Jurkat, Clone E6-1 (cell line): ENCODE measurements at places on chromosomes 1 and 21.

DNA sequence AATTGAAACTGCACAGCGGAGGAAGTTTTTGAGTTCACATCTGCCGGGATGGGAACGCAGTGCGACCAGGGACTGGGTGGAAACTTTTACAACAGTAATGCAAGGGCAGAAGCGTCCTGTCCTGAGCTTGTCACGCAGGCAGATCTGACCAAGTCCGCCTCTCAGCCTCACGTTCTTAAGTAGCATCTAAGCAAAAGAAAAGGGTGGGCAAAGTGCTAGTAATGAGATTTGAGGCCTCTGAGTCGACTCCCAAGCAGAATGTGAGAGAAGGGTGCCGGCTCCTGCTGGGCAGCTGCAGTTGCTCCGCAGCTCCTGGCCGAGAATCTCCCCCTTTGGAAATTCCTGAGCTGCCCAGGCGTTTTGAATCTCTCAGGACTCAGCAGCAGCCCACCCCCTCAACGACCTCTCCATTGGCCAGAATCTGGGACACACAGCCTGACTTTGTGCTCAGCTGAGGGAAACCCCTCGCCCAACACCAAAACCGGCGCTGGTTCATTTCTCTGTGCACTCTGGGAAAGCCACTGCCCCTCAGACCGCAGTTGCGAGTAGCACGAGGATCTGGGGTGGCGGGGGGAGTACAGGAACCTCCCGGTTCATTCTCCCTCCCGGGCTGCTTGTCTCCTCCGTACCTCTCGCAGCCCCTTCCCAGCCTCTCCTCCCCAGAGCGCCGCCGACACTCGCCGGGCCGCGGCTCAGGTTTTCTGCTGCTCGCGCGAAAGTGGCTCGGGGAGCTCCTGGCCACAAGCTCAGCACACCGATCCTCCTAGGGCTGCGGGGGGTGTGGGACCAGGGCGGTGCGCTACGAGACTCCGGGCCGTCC lies 913 bp upstream of the S1PR1 start:
- DNase-seq: no peak

- DNase-seq: no peak
Measured at GRCh38 chr1:63635681-63636080, 42.5 kb downstream of the PGM1 start.

DNA sequence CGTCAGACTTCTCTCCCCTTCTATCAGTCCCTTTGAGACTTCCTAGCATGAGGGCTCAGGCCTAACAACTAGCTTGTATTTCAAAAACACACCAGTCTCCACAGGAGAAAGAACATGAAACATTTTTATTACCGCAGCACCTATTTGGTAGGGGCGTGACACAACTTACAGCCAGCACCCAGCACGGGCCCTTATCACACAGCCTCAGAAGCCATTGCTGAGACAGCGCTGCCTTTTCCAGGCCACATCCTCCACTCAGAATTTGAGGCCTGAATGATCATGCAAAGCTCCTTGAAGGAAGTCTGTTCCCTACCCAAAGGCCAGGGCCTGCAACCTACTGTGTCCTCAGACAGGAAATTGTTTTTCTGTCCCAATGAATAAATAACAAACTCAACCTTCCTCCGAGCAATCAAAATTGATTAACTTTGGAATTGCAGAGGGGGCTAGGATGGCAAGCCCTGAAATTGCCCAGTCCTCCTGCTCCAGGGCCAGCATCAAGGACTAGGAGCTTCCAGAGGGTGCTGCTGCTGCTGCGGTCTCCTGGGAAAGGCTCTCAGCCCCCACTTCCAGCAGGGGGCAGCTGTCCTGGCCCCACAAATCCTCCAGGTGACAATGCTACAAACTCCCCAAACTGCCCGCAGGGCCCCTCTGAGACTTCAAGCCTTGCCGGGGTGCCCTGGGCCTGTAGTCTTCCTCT lies 94.3 kb upstream of the GALNT2 start:
- DNase-seq: peak; percentile 10

DNA sequence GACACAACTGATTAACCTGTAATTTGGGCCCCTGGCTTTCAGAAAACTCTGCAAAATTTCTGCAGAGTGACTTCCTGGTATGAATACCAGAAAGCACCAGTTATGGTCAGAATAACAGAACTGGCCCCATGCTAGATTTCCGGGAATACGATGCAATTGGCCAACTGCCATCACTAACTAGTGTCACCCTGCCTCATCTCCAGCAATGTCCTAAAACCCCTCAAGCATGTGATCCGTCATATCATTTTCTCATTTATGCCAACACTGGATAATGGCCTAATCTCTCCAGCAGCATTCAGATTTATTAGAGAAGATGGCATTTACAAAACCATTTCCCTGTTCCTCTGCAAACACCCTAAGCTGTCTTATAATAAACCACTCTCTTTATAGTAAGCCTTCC lies 15.4 kb downstream of the KAZN start:
- DNase-seq: no peak

- no peak for DNase-seq
Measured at GRCh38 chr1:62727656-62728407, 39.6 kb upstream of the DOCK7 start.

GRCh38 chr1:236800002-236800620 lies 5.0 kb downstream of the MTR start:
- no peak for DNase-seq

GRCh38 chr21:17466166-17466565 lies 46.7 kb upstream of the CXADR start:
- DNase-seq: no peak

- DNase-seq: no peak
Measured at GRCh38 chr1:94327001-94327690, 89.8 kb upstream of the ARHGAP29 start.

GRCh38 chr1:26585471-26585870 lies 55.9 kb downstream of the RPS6KA1 start:
- no peak for DNase-seq

- no peak for DNase-seq
Measured at GRCh38 chr1:4689271-4689935, 35.0 kb downstream of the AJAP1 start.

- DNase-seq: no peak
Measured at GRCh38 chr1:41783189-41783639, 135.5 kb downstream of the HIVEP3 start.

DNA sequence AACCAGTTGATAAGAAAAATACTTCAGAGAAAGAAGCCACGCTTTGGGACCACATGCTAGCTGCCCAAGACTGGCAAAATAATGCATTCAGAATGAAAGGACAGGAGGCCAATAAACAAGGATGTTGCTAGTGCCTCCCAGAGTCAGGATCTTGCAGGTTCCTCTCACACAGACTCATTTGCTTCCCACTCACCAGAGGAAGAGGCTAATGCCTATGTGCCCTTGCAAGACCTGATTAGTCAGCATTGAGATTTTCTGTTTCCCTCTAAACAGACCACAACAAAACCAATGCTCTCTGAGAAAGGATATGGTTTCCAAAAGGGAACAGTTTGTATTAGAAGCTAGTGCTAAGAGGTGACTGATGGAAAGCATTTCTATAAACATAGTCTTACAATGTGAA lies 85.7 kb downstream of the NRDC start:
- DNase-seq: peak; percentile 38

GRCh38 chr21:14453339-14454015 lies 70.5 kb upstream of the HSPA13 start:
- no peak for DNase-seq

- no peak for DNase-seq
Measured at GRCh38 chr1:208122612-208123358, 121.4 kb downstream of the PLXNA2 start.

DNA sequence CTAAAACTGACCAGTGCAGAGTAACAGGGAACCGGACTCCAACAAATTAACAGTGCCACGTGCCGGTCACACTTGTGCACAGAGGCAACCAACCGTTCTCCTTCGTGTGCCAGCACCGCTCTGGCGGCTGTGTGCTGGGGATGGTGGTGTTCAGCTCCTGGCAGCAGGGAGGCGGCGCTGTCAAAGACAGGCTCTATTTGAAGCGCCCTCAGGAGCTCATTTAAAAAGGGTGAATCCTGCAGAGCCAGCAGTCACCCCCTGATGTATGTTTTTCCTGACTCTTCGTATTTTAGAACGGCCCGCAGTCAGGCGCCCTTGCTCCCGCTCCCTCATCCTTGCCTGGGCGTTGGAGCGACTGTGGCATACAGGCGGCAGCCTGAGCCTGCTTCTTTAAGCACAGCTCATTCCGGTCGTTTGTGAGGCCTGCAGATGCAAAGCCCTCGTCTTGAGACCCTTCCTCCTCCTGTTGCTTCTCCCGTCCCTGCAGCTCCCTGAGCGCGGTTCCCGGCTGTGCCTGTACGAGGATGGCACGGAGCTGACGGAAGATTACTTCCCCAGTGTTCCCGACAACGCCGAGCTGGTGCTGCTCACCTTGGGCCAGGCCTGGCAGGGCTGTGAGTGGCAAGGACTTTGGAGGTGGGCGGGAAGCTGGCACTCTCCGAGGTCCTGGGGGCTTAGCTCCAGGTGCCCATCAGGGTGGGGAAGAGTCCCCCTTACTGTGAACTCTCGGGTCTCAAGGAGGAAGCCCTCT lies 1.1 kb downstream of the DFFB start:
- peak; percentile 42 for DNase-seq

- no peak for DNase-seq
Measured at GRCh38 chr1:8443558-8444194, 125.8 kb downstream of the SLC45A1 start.

GRCh38 chr1:236953151-236953700 lies 51.0 kb downstream of the MT1HL1 start:
- no peak for DNase-seq

DNA sequence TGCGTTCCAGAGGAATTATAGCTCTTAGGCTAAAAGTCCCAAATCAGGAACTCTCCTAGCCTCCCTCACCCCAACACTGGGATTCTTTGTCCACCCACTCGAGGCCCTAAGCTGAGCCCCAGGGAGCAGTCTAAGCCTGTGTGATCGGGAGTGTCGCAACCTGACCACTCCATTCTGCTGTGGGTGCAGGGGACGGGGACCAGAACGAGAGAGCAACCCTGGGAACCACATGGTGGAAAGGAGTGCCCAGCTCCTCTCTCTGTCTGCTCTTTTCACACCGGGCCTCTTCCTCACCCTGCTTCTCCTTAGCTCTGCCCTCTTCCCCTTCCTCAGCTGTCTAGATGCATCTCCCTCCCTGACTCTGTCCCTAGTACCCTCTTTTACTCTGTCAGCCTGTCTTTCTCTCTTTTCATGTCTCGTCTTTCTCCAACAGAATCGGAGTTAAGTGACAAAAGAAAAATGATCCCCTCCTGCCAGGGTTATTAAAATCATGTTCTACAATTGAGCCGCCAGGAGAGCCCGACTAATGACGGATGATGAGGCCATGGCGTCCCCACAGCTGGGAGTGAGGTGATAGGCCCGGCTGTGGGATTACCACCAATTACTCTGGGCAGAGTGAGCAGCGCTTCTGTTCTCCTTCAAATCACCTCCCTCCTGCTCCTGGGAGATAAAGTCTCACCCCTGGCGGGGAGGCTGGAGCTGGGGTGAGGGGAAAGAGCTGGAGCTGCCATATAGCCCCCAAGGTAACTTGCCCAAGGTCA lies 34.5 kb upstream of the CSF3R start:
- no peak for DNase-seq

- peak; percentile 55 for DNase-seq
Measured at GRCh38 chr1:177809819-177810218, 160.0 kb downstream of the SEC16B start.

DNA sequence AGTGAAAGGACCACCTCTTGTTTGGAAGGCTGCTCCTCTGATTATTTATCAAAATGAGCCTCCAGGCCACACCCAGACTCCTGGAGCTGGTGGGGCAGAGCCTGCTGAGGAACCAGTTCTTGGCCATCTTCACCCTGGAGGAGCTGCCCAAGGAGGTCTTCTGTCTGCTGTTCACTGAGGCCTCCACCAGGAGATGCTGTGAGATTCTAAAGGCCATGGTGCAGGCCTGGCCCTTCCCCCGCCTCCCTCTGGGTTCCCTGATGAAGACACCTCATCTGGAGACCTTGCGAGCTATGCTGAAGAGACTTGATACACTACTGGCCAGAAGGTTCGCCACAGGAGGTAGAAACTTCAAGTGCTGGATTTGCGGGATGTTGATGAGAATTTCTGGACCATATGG lies 61.7 kb upstream of the GJA8 start:
- no peak for DNase-seq

GRCh38 chr1:208536212-208536611 lies 292.0 kb upstream of the PLXNA2 start:
- no peak for DNase-seq

DNA sequence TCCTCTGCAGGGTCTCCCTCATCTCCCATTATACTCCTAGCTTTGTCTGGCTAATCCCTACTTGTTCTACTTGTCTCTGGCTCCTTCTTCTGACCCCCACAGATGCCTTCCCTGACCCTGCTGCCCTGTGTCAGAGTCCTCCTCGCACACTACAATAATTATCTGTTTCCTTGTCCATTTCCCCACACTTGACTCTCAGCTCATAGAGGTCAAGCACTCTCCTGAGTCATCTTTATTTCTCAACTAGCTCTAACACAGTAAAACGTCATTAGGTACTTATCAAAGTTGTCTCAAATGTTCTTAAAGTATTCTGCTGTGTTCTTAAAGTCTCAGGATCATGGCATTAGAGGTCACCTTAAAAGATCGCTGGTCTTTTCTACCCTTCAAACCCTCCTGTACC lies 47.1 kb downstream of the C8A start:
- no peak for DNase-seq

GRCh38 chr1:77100875-77101274 lies 118.4 kb downstream of the PIGK start:
- no peak for DNase-seq

GRCh38 chr21:45607021-45607908 lies 36.3 kb upstream of the PCBP3 start:
- no peak for DNase-seq

DNA sequence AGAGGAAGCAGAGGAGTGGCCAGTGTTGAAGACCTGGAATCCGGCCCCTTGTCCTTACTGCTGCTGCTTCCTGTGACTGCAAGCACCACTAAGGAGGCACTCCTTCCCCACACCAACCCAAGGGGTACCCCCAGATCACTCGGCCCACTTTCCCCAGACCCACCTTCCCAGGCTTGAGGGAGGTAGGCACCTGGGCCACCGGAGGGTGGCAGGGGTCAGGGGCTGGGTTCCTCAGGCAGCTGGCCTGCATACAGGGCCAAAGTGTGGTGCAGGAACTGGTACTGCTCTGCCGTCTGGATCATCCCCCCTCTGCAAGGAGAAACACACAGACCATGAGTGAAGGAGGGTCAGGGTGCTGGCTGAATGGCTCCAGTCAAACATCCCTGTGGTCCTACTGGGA lies 3.9 kb upstream of the ARL8A start:
- DNase-seq: no peak

- no peak for DNase-seq
Measured at GRCh38 chr1:101259744-101260148, 22.9 kb downstream of the S1PR1 start.

GRCh38 chr1:67833602-67833940 lies 304 bp upstream of the GNG12 start:
- no peak for DNase-seq

DNA sequence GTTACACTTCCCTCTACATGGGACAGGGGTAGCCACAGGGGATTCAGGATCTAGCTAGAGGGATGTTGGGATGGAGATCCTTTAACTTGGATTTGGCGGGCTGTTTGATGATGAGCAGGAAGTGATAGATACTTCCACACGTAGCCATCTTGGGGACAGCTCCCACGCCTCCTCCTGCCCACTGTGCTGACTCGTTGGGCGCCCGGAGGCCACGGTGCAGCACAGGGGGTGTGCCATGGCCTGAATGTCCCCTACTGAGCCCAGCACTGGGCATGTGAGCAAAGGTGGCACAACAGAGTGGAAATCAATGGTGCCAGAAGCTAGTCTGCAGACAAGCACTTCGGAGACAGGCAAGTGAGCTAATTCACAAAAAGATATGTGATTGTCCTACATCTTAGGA lies 31.6 kb upstream of the CCSAP start:
- no peak for DNase-seq
